Hematopoietic multipotent progenitor cell treated with erythropoietin and hydrocortisone succinate and interleukin-3 and kit ligand, for 17 days (in vitro differentiated cells): ENCODE measurements at places on chromosomes 3 and 15.

DNA sequence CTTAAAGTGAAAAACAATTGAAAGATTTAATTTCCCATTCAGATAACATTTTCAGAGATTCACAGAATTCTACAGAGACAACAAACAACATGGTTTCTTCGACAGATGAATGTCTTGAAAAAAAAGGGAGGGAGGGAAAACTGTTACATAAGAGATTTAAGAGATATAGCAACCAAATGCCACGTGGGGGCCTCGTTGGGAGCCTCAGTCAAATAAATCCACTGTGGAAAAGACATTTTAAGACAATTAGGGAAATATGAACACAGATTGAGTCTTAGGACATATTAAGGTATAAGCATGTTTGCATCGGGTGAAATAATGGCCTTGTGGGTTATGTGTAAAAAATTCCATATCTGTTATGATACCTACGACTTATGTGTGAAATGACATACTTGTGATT, 5.0 kb upstream of the PRRT3 start:
- DNase-seq, result peak; percentile 32

DNA sequence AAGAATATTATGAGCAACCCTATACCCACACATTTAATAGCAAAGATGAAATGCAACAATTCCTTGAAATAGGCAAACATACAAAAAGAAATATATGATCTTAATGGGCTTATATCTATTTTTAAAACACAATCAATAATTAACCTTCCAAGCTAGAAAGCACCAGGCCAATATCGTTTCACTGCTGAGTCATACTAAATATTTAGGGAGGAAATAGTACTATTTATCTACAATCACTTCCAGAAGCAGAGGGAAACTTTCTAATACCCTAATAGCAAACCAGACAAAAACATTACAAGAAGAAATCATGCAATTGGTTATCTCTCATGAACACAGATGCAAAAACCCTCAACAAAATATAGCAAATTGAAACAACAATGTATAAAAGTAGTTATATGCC, 207.8 kb downstream of the MTHFS start:
- DNase-seq, result no peak

- DNase-seq, result no peak
Observed at GRCh38 chr3:72633121-72633520, 215.1 kb downstream of the SHQ1 start.

DNA sequence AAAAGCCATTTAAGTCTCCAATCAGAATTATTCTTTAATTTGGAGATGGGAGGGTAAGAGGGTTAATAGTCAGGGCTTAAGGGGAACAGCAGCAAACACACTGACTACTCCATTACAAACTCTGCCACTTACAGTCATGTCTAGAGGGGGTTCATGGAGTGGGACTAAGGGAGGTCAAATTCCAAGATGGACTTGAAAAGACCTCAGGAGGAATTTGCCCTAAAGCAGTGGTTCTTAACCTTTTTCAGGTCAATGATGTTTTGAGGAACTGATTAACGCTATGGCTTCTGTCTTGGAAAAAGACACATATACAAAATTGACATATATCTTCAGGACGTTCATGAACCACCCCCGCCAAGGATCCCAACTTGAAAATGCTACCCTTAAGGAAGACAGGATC, 13.9 kb downstream of the GOLIM4 start:
- no peak for DNase-seq

DNA sequence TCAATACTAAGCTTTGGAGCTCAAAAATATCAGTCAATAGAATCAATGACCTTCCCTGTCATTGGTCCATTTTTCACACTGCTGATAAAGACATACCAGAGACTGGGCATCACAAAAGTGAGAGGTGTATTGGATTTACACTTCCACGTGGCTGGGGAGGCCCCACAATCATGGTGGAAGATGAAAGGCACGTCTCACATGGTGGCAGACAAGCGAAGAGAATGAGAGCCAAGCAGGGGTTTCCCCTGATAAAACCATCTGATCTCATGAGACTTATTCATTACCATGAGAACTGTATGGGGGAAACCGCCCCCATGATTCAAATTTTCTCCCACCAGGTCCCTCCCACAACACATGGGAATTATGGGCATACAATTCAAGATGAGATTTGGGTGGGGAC, 81.9 kb downstream of the ANXA2 start:
- DNase-seq, result no peak
